ENCODE measurements at places on chromosomes 7 and 10.

DNA sequence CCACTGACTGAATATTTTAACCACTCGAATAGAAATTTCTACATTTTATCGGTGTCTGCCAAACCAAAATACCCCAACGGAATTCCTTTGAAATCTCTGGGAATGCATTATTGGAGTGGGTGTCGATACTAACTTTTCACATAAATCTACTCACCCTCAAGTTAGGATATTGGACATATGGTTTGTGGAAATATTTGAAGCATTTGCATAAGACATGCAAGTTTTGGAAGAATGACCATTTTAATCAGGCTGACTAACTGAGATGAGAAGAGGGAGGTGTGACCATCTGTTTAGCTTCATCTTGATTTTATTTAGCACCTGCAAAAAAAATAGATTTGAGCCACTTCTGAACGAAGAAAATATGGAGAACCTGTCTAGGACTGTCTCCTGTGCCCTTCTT lies 61.2 kb downstream of the KLF6 start:
- DNase-seq, result no peak

DNA sequence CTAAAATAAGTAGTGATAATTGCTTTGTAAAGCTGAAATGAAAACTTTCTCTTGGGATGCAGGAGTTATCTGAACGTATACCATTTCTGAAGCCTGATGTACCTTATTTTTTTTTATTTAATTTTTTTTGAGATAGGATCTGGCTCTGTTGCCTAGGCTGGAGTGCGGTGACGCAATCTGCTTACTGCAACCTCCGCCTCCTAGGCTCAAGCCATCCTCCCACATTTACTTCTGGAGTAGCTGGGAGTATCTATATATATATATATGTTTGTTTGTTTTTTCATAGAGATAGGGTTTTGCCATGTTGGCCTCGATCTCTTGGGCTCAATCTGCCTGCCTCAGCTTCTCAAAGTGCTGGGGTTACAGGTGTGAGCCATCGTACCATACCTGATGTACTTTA lies 2.4 kb downstream of the PMPCB start:
- DNase-seq, result no peak

DNA sequence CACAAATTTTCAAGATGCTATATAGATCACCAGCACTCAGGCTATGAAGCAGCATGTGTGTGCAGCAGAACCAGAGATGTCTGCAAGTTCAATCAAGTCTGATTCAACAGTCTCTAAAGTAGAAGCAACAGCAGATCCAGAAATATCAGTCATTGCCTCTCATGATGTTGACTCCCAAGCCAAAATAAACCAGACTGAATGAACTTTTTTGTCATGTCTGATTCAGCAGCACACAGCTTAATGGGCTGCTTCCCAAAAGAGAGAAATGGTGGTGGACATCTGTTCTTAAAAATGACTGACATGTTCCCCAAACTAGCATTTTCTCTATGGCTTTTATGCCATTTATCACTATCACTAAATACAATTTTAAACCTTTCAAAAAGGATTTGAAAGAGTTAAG lies 53.8 kb downstream of the TMEM26 start:
- no peak for DNase-seq

GRCh38 chr10:122013311-122013780 lies 24.4 kb downstream of the TACC2 start:
- DNase-seq, result no peak
